ENCODE measurements at places on chromosomes 4 and X.

DNA sequence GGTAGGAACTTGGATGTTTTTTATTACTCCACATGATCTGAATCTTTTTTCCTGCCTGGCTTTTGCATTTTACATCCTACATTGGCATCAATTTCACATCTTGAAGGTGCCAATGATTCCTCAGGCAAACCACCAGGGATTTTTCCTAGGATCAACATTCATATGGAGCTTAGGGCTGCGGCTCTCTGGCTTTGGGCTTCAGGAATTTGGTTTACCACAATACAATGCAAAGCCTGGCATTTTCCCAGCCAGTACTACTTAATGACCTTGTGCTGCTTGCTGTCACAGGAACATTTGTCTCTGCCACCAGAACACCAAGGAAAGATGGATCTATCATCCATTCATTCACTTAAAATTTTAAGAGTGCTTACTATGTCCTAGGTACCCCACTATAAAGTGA, 180.7 kb downstream of the PDGFC start:
- DNase-seq: peak; percentile 74

DNA sequence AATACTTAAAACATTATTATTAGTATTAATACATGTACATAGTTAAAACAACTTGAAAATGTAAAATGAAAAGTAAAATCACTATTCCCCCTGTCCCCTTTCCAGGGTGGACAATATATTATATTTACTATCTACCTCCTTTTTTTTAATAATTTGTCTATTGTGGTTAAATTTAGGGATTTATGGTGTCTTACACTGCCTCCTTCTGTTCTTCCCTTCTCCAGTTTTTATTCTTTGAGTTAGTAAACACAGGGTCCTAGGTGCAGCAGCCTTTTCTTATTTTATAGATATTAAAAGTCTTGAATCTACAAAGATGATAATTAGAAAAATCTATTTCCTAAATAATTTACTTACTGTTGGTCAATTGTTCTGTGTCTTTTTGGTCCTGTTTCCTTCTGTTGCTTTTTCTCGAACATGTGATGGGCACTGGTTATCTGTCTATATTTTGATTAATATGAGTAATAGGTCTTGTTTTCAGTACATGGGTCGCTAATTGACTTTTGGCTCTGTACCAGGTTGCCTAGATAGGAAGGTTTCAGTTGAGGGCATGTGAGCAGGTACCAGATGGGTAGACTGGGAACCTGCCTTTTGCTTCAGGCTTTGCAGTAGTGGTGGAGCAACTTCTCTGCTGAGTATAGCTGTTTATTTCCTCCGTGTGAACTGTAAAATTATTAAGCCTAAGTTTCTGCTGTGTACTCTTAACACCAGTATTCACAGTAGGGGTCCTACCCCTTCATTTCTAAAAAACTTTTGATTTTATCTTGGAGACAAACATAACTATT, 1.1 kb downstream of the NUDT9 start:
- DNase-seq: no peak

DNA sequence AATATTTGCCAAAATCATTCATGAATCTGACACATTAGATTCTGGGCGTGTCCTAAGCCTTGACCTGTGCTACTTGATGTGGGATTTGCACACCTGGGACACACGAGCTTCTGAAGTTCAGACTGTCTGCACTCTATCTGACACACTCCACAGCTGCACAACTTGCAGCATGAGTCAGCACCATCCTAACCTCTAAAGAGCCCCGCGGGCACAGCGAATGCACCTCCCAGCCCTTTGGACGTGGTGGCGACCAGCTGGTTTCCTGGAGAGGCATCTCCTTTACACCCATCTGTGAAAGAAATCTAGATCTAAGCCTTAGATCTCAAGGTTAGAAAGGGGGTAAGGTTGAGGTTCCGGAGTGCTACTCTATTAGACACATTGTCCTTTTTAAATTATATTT, 69.2 kb downstream of the SORBS2 start:
- DNase-seq: no peak

- DNase-seq: no peak
Observed at GRCh38 chr4:107760281-107760947, 40.4 kb upstream of the PAPSS1 start.

DNA sequence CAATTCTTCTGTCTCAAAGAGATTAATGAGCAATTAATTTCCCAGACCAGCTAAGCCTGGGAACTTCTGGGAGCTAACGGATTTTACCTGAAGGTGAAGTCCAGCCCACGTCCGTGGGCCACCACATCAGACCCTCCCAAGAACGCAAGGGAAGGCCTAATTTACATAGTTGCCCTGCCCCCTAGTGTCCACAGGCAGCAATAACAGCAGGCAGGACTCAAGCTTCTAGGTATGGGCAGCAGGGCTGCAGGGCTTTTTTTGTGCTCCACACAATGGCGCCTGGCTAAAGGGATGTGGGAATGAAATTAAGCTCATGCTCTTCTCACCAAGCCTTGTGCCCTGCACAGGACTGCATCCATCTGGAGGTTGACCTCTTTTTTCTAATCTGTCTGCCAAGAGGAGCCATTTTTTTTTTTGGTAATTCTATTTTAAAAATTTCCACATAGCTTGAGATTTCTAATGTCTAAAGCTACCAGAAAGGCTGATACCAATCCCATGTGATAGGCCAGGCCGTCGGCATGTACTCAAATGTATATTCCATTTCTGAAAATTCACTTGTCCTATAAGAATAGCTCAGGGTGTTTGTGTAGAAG, 111.9 kb upstream of the TMEM164 start:
- DNase-seq: no peak

DNA sequence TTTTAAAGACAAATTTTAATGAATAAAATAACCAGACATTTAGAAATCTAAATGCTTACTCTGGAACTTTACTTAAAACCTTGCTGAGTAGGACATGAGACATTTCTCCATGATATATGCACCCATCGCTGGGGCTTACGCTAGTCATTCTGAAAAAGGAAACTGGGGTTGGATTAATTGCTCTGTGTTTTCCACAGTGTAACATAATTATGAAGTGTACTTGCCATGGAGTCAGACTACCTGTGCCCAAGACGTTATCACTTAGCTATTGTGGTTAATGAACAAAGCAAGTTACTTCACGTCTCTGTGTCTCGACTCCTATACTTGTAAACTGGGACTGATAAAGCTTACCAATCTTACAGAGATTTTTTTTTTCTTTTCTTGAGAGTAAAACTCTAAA, 47.8 kb downstream of the SHISA3 start:
- DNase-seq: no peak

GRCh38 chrX:118062817-118063615, 53.6 kb downstream of the KLHL13 start:
- DNase-seq: no peak

GRCh38 chr4:146638333-146638785, 334 bp upstream of the POU4F2 start:
- no peak for DNase-seq

GRCh38 chr4:183935355-183936005, 30.4 kb downstream of the STOX2 start:
- no peak for DNase-seq

GRCh38 chr4:151797131-151797530, 36.3 kb upstream of the GATB start:
- DNase-seq: no peak
